ENCODE measurements at places on chromosomes 13 and 19.

- no peak for DNase-seq
Observed at GRCh38 chr19:39778763-39779162, at the start of gene LEUTX. LEUTX (plus strand) TSS chr19:39778854; CDS start chr19:39778921, 67 bp downstream.

DNA sequence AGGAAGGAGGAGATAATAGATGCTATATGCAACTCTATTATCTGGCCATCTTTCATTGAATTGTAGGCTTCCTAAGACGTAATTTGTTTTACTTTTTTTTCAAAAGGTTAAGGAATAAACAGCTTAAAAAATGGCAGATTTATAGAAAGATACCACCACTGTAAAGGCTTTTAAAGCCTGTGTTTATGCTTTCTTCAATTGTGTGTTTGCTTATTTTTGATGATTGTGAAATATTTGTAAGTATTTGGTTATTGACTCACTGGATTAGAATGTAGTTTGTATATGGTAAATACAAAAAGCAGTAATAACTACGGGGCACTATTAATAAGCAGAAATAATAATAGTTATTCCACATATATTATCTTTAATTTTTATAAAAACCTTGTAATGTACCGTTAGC lies 437.9 kb downstream of the KLF5 start:
- no peak for DNase-seq

GRCh38 chr19:46852830-46853229 lies 2.2 kb upstream of the AP2S1 start:
- no peak for DNase-seq

DNA sequence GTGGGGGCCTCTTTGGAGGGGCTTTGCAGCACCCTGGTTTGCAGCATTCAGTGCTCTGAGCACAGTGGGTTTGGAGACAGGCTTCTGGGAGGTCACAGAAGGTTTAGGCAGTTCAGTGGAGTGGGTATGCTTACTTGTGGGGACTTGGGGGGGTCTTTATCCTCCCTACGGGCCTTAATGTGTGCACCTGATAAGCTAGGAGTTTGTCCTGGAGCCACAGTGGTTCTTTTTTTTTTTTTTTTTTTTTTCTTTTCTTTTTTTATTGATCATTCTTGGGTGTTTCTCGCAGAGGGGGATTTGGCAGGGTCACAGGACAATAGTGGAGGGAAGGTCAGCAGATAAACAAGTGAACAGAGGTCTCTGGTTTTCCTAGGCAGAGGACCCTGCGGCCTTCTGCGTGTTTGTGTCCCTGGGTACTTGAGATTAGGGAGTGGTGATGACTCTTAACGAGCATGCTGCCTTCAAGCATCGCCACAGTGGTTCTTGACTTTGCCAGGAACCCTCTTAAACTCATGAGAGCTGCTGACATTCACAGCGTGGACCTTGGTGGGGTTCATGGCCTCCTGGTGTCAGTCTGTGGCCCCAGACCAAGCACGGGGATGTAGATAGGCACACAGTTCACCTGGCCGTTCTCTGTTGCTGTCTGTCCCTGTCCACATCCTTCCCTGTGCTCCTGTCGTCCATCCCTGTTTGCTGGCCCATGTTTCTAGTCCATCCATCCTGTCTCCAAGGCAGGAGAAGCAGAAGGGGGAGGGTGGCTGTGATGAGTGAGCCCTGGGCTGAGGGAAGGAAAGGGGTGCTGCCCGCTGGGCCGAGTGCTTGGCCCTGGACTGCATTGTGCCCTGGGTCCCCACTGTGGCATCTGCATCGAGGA lies 2.7 kb downstream of the EGLN2 start:
- DNase-seq: no peak

DNA sequence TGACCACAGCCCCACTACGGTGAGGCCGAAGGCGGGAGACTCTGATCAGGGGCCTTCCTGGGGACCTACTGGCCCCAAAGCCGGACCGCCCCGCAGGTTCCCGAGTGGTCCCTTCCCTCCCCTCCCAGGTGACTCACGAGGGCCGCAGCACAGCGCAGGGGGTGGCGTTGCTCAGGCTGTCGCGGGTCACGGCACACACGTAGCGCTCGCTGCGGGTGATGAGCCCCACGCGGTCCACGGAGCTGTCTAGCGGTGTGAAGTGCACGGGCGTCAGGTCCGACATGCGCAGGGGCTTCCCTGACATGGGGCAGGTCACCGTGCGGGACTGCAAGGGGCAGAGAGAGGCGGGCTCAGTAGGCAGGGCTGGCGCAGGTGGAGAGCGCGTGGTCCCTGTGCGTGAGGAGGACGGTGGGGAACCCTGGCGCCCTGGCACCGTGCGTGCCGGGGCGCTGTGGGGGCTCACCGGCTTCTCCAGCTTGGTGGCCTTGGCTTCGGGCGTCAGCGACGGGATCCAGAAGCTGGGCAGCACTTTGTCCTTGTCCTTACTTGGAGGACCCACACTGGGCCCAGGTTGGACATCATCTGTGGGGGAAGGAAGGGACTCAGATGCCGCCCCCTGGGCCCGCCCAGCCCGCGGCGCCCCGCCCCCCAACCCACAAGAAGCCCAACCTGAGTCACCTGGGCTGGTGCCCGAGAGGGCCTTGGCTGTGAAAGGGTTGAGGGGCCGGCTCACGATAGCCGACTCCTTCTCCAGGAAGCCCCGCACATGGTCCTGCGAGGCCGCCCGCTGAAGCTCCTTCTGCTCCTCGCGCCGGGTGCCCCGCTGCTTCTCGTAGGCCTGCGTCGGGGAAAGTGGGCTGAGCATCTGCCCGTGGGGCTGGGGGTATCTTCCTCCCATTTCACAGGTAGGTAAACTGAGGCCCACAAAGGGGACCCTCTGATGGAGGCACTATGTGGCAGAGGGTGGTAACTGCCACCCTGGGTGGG lies 23.7 kb downstream of the NOSIP start:
- no peak for DNase-seq

- no peak for DNase-seq
Observed at GRCh38 chr19:36460046-36460445, 29.3 kb downstream of the ZNF566 start.

GRCh38 chr19:3890591-3890990 lies 10.1 kb downstream of the ATCAY start:
- DNase-seq: no peak

DNA sequence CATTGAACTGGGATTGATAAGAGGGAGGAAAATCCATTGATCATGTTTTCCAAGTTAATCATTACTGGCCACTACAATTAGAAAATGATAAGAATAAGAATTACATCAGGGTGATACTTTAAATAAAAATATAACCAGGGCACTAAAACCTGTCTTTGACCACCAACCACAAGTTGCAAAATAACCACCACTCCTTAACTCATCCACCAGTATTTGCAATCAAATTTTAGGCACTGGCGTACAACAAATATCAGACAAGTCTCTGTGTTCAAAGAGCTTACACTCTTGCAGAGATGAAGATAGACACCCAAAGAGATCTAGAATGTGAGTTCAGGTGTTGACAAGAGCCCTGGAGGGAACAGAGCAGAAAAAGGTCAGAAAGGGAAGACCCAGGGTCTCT lies 514 bp downstream of the CEACAM3 start:
- no peak for DNase-seq

- DNase-seq: no peak
Observed at GRCh38 chr13:68550330-68550729, 1320.2 kb upstream of the PCDH9 start.

DNA sequence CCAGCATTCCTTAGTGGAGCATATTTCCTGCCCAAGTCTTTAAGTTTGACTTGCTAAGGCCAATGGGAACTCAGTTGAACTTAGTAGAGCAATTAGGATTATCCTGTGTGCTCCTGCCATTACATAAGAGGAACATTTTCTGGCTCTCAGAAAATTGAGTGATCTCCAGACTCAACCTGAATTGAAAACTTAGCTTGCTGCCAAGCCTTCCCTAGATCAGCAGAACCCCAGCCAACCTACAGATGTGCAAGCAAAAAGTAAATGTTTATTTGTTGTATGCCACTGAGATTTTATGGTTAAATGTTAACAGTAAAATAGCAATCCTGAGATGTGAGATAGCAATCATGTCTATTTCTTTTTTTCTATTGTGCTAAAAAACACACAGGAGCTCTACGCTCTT lies 350.9 kb downstream of the OLFM4 start:
- DNase-seq: no peak

GRCh38 chr13:78468621-78469020 lies 134.7 kb downstream of the POU4F1 start:
- no peak for DNase-seq

- no peak for DNase-seq
Observed at GRCh38 chr19:45102481-45102880, 9.5 kb downstream of the PPP1R37 start.

GRCh38 chr19:48489608-48490216 lies 20.5 kb downstream of the CYTH2 start:
- peak; percentile 54 for DNase-seq

GRCh38 chr13:89407357-89407756 lies 1736.2 kb downstream of the SLITRK5 start:
- no peak for DNase-seq

DNA sequence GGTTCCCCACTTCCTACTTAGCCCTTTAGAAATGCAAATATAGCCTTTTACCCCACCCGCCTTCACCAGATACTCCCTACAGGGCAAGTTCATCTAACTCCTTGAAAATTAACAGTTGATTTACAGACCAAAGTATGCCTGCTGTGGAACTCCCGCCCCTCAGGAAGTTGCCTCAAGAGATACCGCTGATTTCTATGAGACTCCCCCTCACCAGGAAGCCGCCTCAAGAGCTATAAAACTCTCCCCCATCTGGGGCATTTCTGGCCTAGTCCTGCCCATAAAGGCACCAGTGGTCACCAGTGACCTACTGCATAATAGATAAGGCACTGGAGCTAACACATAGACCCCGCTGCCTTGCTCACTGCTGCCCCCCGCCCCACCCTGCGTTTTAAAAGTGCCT lies 201.7 kb upstream of the UBL3 start:
- no peak for DNase-seq

DNA sequence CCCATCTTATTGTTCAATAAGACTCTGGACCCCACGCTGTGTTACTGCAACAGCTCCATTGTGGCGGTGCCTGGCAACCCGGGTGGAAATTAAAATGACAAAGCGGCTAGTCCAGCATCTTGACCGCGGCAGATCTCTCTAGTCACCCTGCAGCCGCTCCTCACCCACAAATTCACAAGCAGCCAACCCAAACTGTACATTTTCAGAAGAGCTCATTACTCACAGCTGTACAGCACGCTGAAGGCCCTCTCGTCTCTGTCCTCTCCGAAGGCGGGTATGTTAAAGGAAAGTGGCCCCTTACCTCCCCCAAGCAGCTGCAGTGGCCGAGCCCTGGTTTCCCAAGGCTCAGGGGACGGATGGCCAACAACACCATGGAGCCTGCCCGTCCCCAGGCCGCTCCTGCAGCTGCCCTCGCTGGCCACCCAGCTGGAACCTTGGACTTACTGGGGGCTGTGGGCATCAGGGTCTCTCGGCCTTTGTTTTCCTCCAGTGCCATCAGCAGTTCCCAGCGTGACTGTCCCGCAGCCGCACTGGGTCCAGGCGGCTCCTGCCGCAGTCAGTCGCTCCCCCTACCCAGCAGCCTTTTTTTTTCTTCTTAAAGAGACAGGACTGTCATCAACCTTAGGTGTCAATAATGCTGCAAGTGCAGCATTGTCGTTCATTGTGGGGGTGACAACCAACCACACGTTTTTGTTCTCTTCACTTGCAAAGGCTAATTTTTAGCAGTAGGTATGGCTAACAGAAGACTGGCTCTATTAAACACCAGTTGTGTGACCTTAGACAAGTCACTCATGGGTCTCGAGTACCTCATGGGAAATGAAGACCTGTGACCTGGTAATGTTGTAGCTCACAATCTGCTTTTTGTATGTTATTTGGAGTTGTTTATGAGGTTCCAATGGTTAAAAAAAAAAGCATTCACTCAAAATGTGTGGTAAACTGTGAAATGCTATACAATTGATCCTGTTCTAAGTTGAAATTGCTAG lies at the start of gene SACS:
Gene SACS (minus strand): TSS at position 532 of the 983 bp plus-strand sequence. CDS start 22,463 bp downstream, outside the sequence.
- no peak for DNase-seq

DNA sequence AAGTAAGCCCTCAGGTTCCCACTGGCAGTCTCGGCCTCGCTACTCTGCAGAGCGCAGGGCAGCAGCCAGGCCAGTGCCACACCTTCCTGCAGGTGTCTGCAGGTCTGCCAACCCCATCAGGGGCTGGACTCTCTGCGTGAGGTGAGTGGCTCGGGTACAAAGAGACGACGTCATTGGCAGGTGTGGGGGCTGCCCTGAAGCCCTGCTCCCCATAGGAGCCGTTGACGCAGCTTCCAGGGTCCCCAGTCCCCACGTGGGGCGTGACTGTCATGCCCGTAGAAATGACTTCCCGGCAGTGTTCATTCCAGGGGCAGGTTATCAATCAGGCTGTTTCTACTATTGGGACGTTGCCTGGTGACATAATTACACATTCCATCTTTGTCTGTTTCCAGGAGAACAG lies 15.3 kb upstream of the GJB6 start:
- DNase-seq: no peak

- no peak for DNase-seq
Observed at GRCh38 chr13:102190930-102191329, 210.9 kb downstream of the FGF14 start.

DNA sequence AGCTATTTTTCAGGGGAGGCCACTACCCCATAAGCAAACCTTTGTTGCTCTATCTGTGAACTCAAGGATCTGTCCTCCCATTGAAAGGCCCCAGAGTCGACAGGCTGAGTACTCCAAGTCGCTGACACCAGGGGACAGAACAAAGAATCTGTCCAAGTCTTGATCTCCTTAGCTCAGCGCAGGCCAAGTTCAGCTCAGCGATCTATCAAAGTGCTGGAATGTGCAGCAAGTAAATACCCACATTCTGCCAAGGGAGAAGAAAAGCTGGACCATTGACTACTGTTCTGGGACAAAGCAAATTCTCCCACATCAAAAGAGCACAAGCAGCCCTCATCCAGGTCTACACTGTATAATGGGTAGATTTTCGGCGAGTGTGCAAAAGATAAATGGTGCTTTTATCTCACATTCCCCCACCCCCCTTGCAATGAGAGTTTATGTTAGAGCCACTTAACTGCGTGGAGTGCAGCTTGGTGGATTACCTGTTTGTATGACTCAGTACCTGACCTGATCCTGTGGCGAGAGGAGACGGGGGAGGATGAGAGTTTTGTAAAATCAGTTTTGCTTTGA lies 391.7 kb upstream of the SGCG start:
- DNase-seq: no peak

- peak; percentile 14 for DNase-seq
Observed at GRCh38 chr19:49363268-49364082, at the start of gene DKKL1. DKKL1 (plus strand) TSS chr19:49363877; CDS start chr19:49363999, 122 bp downstream.

DNA sequence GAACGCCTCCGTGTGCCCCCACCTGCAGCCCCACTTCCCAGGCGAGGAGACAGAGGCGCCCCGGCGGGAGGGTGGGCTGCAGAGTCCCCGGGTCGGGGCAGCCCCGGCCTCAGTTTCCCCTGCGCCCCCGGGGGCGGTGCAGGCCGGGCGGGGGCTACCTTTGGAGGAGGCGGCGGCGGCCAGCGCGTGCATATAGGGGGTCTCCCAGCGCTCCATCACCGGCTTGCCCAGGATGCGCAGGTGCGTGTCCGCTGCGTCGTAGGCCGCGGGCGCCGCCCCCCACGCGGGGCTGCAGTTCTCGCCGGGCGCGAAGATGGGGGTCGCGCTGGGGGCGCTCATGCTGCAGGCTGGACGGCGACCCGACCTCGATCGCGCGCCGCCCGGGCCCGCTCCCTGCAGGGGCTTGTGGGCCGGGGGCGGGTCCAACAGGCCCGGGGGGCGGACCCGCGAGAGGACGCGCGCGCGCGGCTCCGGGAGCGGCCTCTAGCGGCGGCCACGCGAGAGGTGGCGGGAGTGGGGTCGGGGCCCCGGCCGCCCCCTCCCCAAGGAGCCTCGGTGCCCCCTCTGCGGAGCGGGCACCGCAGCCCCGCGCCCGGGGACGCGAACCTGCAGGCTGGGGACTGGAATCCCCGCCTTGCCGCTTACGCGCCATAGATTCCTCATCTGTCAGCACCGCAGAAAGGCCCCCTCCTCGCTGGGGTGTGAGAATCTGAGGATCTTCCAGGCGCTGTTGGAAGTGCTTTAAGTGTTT lies at the start of gene GAMT:
Gene GAMT (minus strand): TSS at position 405 of the 751 bp plus-strand sequence. CDS start 66 bp downstream, at position 339.
- no peak for DNase-seq
